A549 treated with AZD2906 at 1 μM for 4 hours (cell line): ENCODE measurements at places on chromosomes 2 and 18. TPM values are rescaled to one million over a fixed set of nuclear protein-coding genes. Genes with fewer than 3 reads are reported as not detected.

C1QL2 gene
- 0.31 to 0.76 TPM (median 0.64 TPM) in 5 replicates for total RNA-seq

SP140L gene
- total RNA-seq: 2.7 to 3.8 TPM (median 3.1 TPM) in 5 replicates

CGREF1 gene
- 6.8 to 7.9 TPM (median 7.3 TPM) in 5 replicates for total RNA-seq

VWA3B gene
- total RNA-seq: 0.09 to 0.14 TPM (median 0.12 TPM) in 3 of 5 replicates, not detected in the others

FMNL2 gene
- 28.4 to 36.5 TPM (median 32.9 TPM) in 5 replicates for total RNA-seq

MAL gene
- 0.14 to 0.34 TPM (median 0.25 TPM) in 5 replicates for total RNA-seq

HOXD8 gene
- total RNA-seq: 5.0 to 6.2 TPM (median 5.3 TPM) in 5 replicates

SRBD1 gene
- total RNA-seq: 7.9 to 10.5 TPM (median 7.9 TPM) in 5 replicates

MYCN gene
- 0.03 TPM in 3 of 5 replicates, not detected in the others for total RNA-seq

LOXHD1 gene
- not detected in 5 replicates for total RNA-seq

HOXD13 gene
- 0.07 to 0.27 TPM (median 0.18 TPM) in 5 replicates for total RNA-seq

ERICH2 gene
- total RNA-seq: not detected in 5 replicates

PAIP2B gene
- 0.20 to 0.27 TPM (median 0.23 TPM) in 5 replicates for total RNA-seq

ATP8B1 gene
- total RNA-seq: 5.5 to 7.6 TPM (median 6.3 TPM) in 5 replicates

STPG4 gene
- 0.03 to 0.07 TPM in 2 of 5 replicates, not detected in the others for total RNA-seq

RIT2 gene
- not detected in 5 replicates for total RNA-seq

GPD2 gene
- total RNA-seq: 15.3 to 39.0 TPM (median 21.6 TPM) in 5 replicates

SCN2A gene
- total RNA-seq: 0.03 TPM in 1 of 5 replicates, not detected in the others

TLX2 gene
- 0.24 to 0.37 TPM (median 0.30 TPM) in 5 replicates for total RNA-seq

SEMA4F gene
- total RNA-seq: 8.7 to 11.8 TPM (median 10.7 TPM) in 5 replicates

RNF144A gene
- 6.8 to 9.3 TPM (median 8.7 TPM) in 5 replicates for total RNA-seq

PSTPIP2 gene
- total RNA-seq: 0.16 to 0.31 TPM (median 0.21 TPM) in 5 replicates
